ENCODE measurements at places on chromosomes 2 and 18. TPM values are rescaled to one million over a fixed set of nuclear protein-coding genes. Genes with fewer than 3 reads are reported as not detected.

- H3K4me1 ChIP-seq = no peaks in the 10 kb centered on the region
- no peak for DNase-seq
- H3K27ac ChIP-seq = no peak overlapping the region
- no peaks in the 10 kb centered on the region for H3K36me3 ChIP-seq
- H3K27me3 ChIP-seq = no peaks in the 10 kb centered on the region
- H3K4me3 ChIP-seq = no peak overlapping the region
Measured at GRCh38 chr2:150554046-150554445, 66.6 kb upstream of the RND3 start.

DNA sequence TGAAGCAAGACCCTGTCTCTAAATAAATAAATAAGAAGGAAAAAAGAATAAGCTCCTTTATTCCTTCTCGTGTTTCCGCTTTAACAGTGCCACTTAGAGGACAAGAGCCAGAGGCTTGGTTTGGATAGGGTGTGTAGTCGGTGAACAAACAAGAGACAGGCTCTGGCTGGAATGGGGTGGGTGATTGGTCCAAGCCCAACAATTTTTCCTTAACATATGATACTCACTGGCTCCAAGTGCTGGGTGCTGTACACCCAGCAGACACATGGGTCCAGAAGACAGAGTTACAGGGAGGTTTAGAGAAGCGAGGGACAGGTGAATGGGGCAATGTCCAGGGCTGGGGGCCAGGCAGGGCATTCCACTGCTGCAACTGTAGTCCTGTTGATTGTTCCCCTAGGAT is 77.8 kb downstream of the NCAPH start:
- H3K27ac ChIP-seq = no peak overlapping the region
- H3K4me3 ChIP-seq = no peak overlapping the region
- H3K27me3 ChIP-seq = no peaks in the 10 kb centered on the region
- H3K4me1 ChIP-seq = no peaks in the 10 kb centered on the region

- H3K27me3 ChIP-seq = no peaks in the 10 kb centered on the region
- H3K4me1 ChIP-seq = peaks cover 26% of the 10 kb centered on the region
- H3K27ac ChIP-seq = no peak overlapping the region
Measured at GRCh38 chr2:39247512-39248043, 3.8 kb upstream of the CDKL4 start.

DNA sequence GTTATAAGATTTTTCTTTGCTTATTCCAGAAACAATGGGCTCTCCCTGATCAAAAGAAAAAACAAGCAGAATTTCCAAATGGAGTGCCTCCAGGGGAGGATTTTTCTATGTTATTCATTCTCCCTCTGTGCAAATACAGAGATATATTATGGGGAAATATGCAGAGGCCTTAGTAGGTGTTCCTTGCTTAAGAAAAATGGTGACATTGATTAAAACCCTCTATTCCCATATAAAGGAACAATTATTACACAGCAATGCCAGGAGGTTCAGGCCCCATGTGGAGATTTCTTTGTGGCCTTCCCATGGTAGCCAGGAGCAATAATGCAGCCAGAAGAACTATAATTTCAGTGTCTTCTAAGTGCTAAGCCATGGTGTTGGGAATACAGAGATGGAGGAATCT is 255.9 kb upstream of the CXCR4 start:
- H3K4me3 ChIP-seq = no peak overlapping the region
- H3K27ac ChIP-seq = no peak overlapping the region
- peaks cover 7% of the 10 kb centered on the region for H3K4me1 ChIP-seq
- DNase-seq = no peak

- H3K27me3 ChIP-seq = no peaks in the 10 kb centered on the region
- no peaks in the 10 kb centered on the region for H3K36me3 ChIP-seq
- H3K4me3 ChIP-seq = no peak overlapping the region
- H3K4me1 ChIP-seq = peaks cover 8% of the 10 kb centered on the region
Measured at GRCh38 chr2:231321556-231322334, 73.8 kb upstream of the B3GNT7 start.

The MATN3 gene
- not detected for total RNA-seq

GRCh38 chr2:198483051-198483450 is 678.7 kb downstream of the PLCL1 start:
- no peaks in the 10 kb centered on the region for H3K4me1 ChIP-seq
- H3K27me3 ChIP-seq = no peaks in the 10 kb centered on the region
- H3K36me3 ChIP-seq = no peaks in the 10 kb centered on the region
- no peak overlapping the region for H3K4me3 ChIP-seq
- H3K27ac ChIP-seq = no peak overlapping the region

DNA sequence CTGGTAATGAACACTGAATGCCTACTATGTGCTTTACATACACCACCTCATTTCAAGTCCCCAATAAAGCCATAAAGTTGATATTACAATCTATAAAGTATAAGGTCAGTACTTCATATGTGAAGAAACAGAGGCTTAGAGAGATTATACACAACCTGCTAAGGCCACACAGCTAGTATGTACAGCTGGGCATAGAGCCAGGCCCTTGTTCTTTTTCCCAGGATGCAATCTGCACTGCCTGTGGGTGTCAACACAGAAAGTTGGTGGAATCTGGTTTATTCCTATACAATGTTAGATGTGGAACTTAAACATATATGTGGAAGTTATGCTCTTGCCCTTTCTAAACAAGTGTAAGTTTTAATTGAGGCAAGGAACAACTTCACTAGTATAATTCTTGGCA is 32.8 kb downstream of the INSIG2 start:
- H3K36me3 ChIP-seq = no peaks in the 10 kb centered on the region
- no peak overlapping the region for H3K4me3 ChIP-seq
- no peaks in the 10 kb centered on the region for H3K4me1 ChIP-seq
- H3K27me3 ChIP-seq = no peaks in the 10 kb centered on the region
- no peak for DNase-seq
- no peak overlapping the region for H3K27ac ChIP-seq

DNA sequence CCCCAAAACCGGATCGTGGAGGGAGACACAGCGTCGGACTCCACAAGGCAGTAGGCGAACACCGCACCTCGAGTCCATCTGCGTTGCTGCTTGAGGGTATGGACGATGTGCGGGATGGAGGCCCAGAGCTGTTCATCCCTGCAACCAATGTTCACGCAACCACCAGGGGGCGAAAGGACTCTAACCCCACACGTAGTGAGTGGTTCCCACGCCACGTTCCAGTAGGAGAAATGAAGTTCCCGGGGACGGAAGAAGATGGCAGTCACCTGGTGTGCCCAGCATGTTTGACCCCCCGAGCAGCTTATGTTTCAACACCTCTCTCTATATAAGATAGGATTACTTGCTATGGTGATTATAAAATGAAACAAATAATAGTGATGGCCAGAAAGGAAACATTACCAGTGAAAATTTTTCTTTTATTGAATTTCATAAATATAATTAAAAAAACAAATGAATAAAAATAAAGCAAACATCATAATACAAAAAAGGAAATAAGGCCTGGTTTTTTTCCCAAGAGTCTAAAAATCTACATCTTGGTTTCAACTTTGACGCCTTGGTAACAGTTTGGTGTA is 184.3 kb downstream of the SH3BP4 start:
- no peak overlapping the region for H3K4me3 ChIP-seq
- no peaks in the 10 kb centered on the region for H3K36me3 ChIP-seq
- H3K27me3 ChIP-seq = no peaks in the 10 kb centered on the region
- H3K4me1 ChIP-seq = no peaks in the 10 kb centered on the region

GRCh38 chr2:101306410-101306809 is 2.1 kb downstream of the RNF149 start:
- no peak overlapping the region for H3K27ac ChIP-seq
- H3K4me1 ChIP-seq = peaks cover 14% of the 10 kb centered on the region
- no peak overlapping the region for H3K4me3 ChIP-seq
- no peak for DNase-seq
- no peaks in the 10 kb centered on the region for H3K36me3 ChIP-seq

DNA sequence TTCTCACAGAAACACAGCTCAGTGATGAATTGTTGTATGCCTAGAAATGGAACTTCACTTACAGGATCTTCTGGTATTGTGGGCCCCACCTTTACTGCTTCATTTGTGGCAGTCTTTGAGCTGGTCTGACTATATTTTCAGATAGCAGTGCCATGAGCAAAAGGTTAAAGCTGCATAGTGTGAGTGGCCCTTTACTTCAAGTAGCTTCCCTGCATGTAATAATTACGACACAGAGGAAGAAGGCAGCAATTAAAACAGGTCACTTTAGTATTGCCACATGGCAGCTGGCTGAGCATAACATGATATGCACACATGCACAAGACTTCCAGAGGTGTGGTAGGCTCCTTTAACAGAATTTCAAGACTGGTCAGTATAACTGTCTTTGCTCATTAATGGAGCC is 426.3 kb upstream of the ZEB2 start:
- H3K36me3 ChIP-seq = no peaks in the 10 kb centered on the region
- peaks cover 15% of the 10 kb centered on the region for H3K4me1 ChIP-seq
- H3K27ac ChIP-seq = no peak overlapping the region
- H3K4me3 ChIP-seq = no peak overlapping the region

The CCL20 gene
- not detected for total RNA-seq

The TNFAIP6 gene
- total RNA-seq = not detected

The FEV gene
- not detected for total RNA-seq

DNA sequence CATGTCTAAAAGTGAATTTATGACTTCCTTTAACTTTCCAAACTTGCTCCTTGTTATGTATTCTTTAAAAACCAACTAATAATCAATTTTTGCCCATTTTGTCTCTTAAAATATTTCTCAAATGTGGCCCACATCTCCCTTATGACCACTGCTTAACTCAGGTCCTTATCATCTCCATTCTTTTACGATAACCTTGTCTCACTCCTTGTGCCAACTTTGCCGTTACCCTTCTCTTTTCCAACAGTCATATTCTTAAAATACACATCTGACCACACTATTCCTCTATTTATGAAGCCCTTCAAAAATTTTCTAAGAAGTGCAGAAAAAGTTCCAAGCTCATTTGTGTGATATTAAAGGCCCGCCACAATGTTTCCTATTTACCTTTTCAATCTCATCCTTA is 47.8 kb downstream of the PPP1R1C start:
- no peak overlapping the region for H3K27ac ChIP-seq
- no peaks in the 10 kb centered on the region for H3K4me1 ChIP-seq
- H3K36me3 ChIP-seq = no peaks in the 10 kb centered on the region
- H3K27me3 ChIP-seq = no peaks in the 10 kb centered on the region
- no peak overlapping the region for H3K4me3 ChIP-seq

DNA sequence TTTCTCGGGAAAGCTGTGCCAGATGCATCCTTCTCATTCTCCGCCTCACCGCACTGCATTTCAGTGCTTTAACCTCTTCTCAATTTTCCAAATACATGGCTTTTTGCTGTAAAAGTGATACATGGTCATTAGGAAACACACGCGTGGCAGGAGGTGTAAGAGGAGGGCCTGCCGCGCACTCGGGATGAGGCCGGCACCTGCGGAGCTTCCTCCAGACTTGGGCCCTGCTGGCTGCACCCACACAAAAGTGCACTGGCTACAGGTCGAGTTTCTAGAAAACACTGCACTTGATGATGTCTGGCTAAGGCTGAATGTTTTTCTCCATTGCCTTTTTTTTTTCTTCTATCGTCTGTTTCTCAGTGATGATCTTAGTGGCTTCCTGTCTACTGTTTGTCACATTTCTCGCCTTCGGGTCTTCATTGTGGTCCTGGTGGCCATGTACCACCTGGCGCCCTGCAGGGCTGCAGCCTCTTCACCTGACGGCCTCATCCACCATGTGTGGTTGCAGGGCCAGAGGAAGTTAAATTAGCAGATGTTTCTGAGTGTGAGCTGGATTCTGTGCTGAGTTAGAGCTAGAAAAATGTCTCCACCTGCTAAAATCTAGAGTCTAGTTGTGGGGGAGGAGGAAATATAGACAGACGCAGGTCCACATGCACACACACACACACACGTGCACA is 7.6 kb downstream of the KCNG2 start:
- no peak for DNase-seq
- H3K27ac ChIP-seq = no peak overlapping the region
- H3K4me3 ChIP-seq = no peak overlapping the region
- no peaks in the 10 kb centered on the region for H3K36me3 ChIP-seq
- H3K27me3 ChIP-seq = no peaks in the 10 kb centered on the region

DNA sequence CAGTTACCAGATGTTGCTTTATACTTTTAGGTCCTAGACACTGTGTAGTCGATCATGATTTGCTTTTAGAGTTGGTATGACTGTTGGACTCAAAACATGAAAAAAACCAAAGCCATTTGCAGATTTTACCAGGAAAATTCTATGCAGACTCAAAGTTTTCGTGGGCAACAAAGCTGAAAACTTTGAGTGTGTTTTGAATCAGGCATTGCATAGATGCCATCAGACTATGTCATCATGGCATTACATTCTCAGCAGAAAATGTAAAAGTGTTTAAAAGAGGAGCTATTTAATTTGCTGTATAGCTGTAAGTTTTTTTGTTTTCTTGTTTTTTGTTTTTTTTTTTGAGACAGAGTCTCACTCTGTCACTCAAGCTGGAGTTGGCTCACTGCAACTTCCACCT is 43.5 kb upstream of the ELAC1 start:
- peaks cover 80% of the 10 kb centered on the region for H3K36me3 ChIP-seq
- no peaks in the 10 kb centered on the region for H3K4me1 ChIP-seq
- H3K27ac ChIP-seq = no peak overlapping the region
- H3K27me3 ChIP-seq = no peaks in the 10 kb centered on the region
- H3K4me3 ChIP-seq = no peak overlapping the region

GRCh38 chr2:214750529-214750928 is 59.0 kb downstream of the BARD1 start:
- no peak overlapping the region for H3K27ac ChIP-seq
- H3K36me3 ChIP-seq = peaks cover 70% of the 10 kb centered on the region
- no peak for DNase-seq

GRCh38 chr2:204234879-204235278 is 298.3 kb downstream of the ICOS start:
- H3K27ac ChIP-seq = no peak overlapping the region
- no peak overlapping the region for H3K4me3 ChIP-seq
- DNase-seq = no peak
- no peaks in the 10 kb centered on the region for H3K27me3 ChIP-seq
- no peaks in the 10 kb centered on the region for H3K4me1 ChIP-seq

The GKN2 gene
- total RNA-seq = not detected

The SNED1 gene
- total RNA-seq = 1.9 TPM

DNA sequence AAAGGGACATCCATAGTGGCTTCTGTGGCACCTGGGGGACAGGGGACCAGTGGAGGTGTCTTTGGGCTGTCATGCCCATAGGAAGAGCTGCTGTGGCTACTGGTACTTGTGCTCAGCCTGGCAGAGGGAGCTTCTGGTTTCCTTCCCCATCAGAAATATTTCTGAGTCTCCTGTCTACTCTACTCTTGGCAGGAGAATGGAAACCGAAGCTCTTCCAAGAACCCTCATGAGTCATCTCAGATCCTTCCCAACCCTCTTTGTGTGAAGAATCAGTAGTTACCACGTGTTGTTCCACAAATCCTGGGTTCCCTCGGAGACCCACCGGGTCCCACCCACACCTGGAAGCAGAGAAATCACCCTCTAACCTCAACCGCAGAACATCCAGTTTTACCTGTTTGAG is 234.9 kb downstream of the FHOD3 start:
- H3K27me3 ChIP-seq = no peaks in the 10 kb centered on the region
- no peaks in the 10 kb centered on the region for H3K4me1 ChIP-seq
- H3K36me3 ChIP-seq = no peaks in the 10 kb centered on the region
- no peak for DNase-seq
- H3K27ac ChIP-seq = no peak overlapping the region
- no peak overlapping the region for H3K4me3 ChIP-seq

DNA sequence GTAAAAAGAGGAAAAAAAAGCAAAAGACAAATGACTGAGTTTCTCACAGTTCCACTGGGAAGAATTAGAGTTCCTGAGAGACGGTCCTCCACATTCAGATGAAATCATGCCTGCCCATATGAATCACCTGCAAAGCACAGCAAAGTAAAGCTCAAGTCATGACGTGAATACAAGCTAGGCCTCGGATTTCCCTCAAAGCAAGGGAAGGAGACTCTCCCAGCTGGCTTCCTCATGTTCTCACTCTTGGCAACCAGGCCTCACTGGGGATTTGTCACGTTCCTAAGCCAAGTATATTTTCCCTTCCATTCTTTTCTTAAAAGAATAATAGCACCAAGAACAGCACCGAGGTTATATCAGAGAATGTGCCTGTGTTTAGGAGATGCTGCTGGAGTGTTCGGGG is 47.0 kb downstream of the CYP27C1 start:
- H3K36me3 ChIP-seq = no peaks in the 10 kb centered on the region
- no peak for DNase-seq
- no peak overlapping the region for H3K27ac ChIP-seq
- no peaks in the 10 kb centered on the region for H3K4me1 ChIP-seq

Data from Karpas-422 (cell line).